ENCODE measurements at places on chromosomes 4 and X.

DNA sequence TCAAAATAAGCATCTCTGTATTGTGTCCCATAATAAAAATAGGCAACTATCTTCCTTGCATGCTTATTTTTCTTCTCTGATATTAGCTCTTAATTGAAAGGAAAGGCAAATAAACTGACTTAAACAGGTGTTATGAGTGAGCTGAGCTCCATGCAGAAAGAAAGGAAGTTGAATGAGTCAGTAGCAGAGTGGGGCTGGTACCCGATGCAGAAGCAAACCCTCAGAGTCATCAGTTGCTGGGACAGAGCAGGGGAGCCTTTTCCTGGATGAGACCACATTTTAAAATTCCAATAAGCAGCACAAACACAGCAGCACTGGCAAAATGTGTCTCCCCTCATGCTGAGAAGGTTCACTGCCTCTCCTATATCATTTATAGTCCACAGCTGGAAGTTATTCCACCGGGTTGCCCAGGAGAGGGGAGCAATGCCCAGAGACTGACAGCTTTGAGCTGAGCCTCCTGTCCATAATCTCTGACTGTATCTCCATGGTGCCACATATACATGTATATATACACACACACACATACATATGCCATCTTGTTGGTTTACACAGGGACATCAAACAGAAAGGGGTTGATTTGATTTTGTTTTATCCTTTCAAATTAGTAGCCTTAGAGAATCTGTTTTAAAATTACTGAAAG is 274.3 kb upstream of the PPARGC1A start:
- DNase-seq: no peak

DNA sequence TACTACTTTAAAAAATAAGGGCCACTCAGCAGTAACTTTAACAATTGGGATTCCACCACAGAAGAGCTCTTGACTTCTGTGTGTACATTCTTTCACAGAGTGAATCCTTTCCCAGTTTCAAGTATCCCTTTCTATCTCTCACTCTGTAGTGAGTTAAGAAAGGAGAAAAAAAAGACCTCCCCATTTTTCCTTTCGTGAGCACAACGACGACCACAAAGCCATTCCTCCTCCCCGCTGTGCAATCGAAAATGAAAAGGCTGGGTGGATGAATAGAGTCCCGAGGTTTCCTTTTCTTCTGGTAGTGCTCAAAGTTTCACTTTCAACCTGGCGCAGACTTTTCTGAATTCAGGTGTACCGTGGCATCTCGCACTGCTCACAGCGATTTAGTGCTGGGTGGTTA is 58.0 kb downstream of the TAB3 start:
- no peak for DNase-seq

DNA sequence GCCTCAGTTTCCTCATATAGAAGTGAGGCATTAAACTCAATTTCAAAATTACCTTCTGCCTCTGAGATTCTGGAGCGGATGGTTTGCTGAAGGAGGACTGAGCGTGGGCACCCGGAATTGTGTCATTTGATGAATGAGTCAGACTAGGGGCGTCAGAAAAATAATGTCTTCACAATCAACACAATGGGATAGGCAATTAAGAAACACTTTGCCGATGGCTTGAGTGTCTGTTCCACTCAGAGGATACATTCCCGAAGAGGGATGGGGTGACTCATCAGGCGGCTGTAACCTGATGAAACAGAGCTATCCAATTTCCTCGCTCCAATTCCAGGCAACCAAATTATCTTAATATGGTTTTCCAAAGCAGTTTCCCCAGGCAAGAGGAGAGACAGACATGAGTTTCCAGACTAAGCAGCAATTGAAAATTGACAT is 1.2 kb upstream of the CHRNA9 start:
- DNase-seq: no peak

- no peak for DNase-seq
Observed at GRCh38 chrX:119672426-119672825, 20.5 kb downstream of the SEPTIN6 start.

GRCh38 chr4:91887926-91888325 is 415.8 kb upstream of the GRID2 start:
- no peak for DNase-seq

GRCh38 chrX:135347381-135348016 is 38.2 kb downstream of the ETDC start:
- DNase-seq: no peak

DNA sequence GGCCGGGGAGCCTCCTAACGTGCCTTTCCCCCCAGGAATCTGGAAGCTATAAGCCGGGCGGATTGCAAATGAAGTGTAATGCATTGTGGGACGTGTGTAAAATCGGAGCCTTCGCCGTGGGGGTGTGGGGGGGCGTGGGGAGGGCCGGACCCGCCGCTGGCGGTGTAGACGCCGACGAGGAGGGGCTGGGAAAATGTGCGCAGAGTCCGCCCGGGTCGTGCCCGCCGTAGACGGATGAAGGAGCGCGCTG is 1.3 kb downstream of the STOX2 start:
- DNase-seq: no peak

DNA sequence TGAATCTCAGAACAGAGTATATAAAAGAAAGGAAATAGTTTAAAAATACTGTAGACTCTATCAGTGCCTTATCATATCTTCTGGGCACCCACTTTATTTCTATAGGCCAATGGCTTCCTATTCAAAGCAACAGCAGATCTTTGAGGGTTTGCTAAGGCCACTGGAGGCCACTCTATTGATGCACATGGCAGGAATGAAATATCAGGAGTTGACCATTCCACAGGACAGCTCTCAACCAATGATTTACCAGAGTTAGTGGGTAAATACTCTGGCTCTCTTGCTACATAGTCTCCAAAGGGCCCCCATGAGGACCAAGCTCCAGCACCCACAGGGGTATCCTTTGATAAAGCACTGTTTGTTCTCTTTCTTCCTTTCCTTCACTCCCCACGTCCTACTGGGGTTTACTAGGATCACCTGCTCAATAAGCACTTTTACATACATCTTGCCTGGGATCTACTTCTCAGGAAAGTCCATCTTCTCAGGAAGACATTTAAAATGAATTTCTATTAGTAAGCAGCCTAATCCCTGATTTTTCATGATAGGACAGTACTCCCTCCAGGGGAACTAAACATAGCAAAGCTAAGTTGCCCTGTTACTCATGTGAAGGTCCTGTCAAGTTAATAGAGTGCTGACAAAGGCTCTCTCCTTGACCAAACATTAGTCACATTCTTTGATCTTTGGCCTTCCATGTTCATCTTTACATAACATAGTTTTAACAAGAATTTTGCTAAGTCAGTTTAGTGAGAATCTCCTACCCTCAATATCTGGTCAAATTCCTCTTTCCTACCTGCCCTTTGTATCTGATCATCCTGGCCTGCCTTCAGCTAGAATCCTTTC is 459.7 kb downstream of the GRXCR1 start:
- DNase-seq: no peak

DNA sequence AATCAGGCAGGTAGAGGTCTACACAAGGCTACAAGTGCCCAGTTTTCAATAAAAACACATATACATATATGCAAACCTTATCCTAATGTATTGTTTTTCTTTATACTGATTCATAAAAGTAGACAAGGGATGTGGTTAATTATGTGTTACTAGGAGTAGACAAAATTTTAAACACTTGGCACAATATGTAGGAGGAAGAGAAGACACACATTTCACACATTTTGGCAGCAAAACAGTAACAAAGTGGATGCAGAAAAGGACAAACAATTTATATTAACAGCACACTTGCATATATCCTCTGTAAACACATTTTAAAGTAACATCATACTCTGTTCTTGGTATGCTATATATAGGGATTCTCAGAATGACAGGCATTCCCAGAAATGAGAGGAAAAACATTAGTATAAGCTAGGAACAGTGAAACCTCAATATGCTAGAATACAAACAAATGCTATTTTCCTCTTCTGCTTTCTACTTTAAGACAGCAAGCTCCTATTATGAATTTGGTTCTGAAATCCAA is 63.8 kb downstream of the GPRIN3 start:
- DNase-seq: no peak

DNA sequence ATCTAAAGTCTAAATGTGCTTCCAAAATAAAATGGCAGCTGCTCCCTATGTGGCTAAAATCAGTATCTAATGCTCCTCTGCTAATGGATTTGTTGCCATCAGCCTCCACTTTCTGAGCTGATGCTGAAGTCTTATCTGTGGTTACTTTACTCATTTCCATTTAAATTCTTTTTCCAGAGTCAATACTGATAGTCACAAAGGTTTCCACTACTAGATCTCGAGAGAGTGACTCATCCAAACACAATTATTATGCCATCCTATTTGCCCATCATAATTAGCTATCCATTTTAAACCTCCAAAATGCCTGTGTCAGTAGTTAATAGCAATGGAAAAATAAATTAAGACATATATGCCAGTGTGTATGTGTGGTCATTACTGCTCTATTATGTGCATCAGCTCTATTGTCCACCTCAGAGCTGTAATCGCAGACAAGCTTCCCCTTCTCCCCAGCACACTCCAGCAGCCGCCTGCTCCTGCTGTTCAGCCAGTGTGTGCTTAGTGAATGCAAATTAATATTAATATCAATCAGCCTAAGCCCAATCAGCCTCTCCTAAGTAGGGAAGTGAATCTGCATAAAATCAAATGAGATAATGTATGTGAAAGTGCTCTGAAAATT is 199.8 kb upstream of the ZIC3 start:
- no peak for DNase-seq

DNA sequence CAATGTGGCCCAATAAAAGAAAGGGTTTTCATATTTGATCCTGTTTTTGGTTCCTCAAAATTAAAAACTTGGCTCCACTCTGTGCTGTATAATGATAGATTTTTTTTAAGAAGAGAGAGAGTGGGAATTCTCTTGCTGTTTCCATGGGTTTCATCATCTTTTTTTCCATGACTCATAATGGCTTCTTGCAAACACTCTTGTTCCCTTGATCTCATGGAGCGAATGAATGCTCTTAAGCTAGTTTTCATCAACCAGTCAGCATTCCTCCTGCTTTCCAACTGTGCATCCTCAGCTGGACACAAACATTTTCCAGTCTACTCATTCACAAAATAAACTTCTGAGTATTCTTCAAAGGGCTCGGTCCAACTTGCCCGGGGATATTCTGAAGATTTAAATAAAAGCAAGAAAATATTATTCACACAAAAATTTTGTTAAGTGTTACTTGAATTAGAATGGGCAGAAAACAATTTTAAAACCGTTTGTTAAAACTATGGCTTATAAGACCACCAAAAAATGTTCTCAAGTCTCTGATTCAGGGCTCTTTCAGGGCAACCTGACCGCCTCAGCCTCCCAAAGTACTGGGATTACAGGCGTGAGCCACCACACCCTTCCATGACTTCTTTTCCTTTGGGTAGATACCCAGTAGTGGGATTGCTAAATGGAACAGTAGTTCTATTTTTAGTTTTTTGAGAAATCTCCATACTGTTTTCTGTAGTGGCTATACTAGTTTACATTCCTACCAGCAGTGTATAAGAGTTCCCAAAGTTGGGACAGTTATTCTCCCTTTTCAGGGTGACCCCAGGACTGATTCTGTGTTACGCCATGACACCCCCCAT is 64.7 kb downstream of the TMEM156 start:
- DNase-seq: no peak

DNA sequence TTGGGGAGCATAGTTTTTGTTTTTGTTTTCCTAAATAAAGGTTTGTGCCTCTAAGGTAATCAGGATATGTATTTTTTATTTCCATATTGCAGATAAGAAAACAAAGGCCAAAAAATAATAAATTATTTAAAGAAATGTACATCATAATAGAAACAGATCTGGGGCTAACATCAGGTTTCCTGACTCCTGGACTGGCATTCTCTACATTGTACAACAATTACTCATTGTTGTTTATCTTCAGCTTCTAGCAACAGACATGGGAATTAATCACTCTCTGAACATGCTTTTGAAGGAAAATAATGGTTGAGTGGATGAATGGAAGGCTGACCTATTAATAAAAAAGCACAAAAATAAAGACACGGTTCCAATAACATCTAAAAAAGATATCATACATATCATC is 146.2 kb downstream of the KCNIP4 start:
- no peak for DNase-seq

DNA sequence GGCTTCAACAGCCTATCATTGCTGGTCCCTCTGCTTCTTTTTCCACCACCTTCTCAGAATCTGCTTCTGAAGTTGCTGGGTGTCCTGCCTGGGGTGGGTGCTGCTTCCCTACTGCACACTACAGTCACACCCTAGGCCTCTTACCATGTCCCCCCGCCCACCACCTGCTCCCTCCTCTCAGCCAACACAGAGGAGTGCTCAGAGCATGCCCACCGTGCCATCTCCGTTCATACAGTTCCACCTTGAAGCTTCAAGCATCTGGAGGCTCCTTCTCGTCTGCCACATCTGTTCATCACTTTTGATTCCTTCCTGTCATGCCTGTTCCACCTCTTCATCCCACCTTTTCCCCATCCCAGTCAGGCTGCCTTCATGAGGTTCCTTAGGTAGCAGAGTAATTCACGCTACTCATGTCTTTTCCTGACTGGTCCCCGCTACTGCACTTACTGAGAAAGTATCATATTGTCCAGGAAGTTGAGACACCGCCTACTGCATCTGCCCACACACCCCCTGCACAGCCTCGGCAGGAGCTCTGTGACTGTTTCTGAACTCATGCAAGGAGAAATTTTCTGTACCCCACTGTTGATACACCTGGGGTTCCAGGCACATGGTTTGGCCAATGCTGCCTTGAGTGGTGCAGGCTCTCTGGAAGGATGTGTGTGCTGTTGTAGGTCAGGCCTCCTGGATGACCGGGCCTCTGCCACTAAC is 39.5 kb downstream of the HADH start:
- DNase-seq: no peak

GRCh38 chr4:151417164-151417571 is 8.2 kb downstream of the FHIP1A start:
- peak; percentile 2 for DNase-seq

- DNase-seq: no peak
Observed at GRCh38 chr4:188554413-188554812, 415.2 kb downstream of the TRIML1 start.

DNA sequence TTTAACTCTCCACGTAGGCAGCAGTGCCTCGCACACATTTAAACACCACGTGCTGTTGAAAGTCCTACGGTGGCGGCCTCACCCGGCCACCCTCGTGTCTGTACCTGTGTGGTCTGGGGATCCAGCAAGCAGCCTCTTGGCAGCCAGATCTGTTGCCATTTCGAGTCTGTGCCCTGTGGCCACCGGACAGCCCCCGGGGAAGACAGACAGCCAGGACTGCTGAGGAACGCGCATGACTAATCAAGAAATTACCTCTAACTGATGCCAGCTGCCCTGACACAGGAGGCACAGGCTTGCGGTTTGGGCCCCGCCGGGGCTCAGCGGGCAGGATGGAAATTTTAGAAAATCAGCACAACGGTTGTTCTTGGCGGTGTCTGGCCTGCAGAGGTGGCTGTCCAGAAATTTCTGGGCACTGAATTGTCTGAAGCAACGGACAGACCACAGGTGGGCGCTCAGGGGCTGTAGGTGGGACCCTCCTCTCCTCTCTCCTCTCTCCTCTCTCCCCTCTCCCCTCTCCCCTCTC is 15.6 kb upstream of the ASMTL start:
- DNase-seq: peak; percentile 95

- no peak for DNase-seq
Observed at GRCh38 chr4:122393276-122393675, 14.5 kb downstream of the ADAD1 start.

DNA sequence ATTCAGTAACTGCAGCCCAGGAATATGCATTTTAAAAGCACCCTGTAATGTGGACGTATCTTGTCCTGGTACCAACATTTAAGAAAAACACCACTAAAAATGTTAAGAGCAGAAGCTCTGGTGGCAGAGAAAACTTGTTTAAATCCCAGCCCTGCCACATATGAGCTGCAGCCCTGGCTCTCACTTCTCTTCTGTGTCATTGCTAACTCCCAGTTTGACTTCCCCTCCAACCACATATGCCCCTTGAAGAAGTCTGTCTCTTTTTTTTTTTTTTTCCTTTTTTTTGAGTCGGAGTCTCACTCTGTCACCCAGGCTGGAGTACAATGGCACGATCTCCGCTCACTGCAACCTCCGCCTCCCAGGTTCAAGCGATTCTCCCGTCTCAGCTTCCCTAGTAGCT is 14.8 kb downstream of the LHFPL1 start:
- DNase-seq: no peak

Data from hematopoietic multipotent progenitor cell (in vitro differentiated cells).